ENCODE measurements at places on chromosomes 12 and 14.
A peak's percentile ranks its signal among the peaks of the same experiment; 100 is the strongest.

DNA sequence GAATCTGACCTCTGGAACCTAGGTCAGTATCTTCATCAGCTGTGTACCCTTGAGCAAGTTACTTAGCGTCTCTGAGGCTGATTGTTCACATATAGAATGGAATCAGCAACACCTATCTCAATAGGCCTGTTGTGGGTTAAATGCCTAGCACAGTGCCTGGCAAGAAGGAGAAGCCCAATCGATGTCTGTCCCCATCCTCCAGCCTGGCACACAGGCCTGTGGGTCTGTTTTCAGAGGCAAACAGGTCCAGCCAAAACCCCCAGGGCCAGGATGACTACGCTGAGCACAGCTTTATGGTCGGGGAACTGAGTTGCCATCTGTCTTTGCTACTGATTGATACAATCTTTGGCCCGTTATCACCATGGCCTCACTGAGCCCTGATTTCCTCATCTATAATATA, 89.2 kb downstream of the NUAK1 start:
- DNase-seq: no peak

- no peak for DNase-seq
Observed at GRCh38 chr12:85559127-85559526, 277.1 kb downstream of the RASSF9 start.

DNA sequence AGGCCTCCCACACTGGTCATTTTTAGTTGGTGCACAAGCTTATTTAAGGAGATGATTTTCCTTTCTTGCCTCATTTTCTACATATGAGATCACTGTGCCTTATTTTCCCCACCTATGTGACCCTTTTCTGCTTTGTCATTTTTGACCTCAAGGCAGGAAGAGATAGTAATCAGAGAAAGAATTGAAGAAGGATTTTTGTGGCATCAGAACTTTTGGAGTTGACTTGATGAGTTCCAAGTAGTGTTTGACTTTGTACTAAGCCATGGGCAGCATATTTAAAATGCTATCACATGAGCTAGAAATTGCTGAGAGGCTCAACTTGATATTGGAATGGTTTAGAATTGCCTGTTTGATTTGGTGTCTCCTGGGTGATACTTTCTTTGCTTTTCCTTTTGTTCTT, 440.8 kb downstream of the AEBP2 start:
- DNase-seq: no peak

DNA sequence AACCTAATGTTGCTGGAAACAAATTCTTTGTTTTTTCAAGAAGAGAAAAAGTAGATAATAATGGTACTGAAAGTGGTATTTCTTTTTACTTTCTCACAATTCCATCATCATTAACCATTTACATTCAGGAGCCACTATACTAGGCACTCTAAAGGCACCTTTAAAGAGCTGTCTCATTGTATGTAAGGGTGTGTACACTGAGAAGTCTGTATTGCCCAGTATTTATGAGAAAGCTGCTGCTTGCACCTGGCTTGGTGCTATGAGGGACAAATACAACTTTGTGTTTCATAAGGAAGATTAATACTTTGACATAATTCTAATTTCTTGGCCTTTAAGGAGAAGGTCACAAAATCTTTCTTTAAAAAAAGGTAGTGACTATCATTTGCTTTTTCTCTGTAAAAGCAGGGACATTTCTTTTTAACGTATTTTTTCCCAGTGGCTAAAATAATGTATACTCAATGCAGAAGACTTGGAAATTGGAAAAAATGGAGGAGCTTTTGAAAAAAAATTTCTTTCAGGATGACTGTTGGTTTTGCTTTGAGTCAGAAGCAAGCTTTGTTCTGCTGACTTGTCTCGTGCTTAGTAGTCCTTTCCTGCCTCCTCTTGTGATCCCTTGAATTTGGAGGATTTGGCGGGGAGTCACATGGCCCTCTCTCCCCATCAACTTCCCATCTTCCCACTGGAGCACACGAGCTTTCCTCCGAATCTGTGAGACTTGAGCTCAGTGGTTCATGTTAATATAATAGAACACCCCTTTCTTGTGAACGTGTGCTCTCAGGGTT, 50.1 kb downstream of the RASSF3 start:
- no peak for DNase-seq

GRCh38 chr12:81759190-81760051, at the start of gene PPFIA2:
TSS of gene PPFIA2 (minus strand) at chr12:81759350.
- no peak for DNase-seq

DNA sequence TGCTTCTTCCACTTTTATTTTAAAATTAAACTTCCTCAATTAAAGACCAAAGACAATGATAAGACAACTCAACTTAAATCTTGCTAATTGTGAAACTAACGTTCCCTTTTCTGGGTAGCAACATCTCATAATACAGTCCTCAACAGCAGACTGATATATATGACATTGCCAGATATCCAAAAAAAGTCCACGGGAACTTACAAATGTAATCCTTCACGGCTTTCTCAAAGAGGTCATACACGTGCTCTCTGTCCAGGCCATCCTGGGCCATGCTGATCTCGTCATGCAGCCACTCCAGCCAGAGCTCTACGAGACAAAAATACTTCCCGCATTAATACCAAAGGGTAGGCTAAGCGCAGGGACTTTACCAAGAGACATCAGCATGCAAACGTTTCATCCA, 13.3 kb downstream of the SART3 start:
- no peak for DNase-seq

DNA sequence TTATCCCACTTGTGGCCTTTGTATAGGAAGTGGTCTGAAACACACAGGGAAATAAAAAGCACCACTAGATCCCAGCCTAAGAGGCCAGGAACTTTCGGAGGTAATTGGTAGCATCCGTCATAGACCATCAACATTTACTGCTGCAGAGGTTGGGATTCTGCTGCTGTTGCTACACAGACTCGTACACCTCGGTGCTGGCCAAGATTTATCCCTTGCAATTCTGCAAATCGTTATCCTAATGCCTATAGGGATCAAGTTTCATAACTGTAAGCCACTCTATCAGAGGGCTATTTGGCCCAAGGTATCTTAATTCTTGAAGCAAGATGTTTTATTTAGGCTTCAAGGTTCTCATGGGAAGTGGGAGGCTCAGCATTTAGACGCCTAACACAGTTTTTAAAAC, 913.6 kb downstream of the GALC start:
- no peak for DNase-seq

DNA sequence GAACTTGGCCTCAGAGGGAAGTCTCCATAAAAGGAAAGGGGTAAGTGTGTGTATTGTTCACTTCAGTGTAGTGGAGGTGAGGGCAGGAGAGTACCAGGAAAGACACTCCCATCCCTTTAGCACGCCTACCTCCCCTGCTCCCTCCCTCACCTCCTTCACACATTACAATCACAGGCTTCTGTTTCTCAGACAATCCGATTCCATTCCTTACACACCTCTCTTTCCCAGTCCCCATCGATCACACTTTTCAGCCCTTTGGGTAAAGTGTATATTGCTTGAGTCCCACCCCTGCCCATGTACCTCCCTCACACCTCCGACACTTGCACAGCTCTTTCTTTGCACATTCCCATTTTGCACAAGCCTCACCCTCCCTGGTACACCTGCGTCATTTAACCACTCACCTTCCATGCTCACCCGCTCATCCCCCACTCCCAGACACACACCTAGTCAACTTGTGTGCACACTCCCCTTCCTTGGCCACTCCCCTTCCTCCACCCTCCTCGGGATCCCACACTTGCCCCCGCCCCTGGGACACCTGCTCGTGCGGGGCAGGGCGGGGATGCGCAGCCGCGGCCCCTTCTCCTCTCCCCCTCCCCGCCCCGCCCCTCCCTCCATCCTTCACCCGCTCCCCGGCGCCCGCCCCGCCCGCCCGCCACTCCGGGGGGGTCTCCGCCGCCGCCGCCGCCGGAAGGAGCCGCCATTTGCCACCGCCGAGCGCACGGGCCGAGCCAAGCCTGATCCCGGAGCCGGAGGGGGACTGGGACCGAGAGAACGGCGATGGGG, at the start of gene MARCHF9:
TSS of gene MARCHF9 (plus strand) at position 693 of the 783 bp plus-strand sequence. CDS start 426 bp downstream, outside the sequence.
- DNase-seq: peak; percentile 56

GRCh38 chr14:100405760-100406455, 82.8 kb downstream of the SLC25A47 start:
- DNase-seq: no peak

DNA sequence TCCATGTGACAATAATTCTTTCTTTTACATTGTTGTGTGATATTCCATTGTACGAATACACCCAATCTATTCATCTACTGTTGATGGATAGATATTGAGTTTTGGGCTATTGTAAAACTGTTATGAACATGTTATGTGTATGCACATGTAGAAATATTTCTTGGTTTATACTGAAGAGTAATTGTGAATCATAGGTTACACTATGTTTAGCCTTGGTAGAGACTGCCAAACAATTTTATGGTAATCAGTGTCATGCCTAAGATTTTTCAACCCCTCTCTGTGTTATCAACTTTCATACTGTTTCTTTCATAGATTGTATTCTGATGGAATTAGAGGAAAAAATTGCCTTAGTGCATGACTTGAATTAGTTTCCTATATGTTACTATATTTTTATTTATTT, 39.5 kb downstream of the FRMD6 start:
- DNase-seq: no peak

DNA sequence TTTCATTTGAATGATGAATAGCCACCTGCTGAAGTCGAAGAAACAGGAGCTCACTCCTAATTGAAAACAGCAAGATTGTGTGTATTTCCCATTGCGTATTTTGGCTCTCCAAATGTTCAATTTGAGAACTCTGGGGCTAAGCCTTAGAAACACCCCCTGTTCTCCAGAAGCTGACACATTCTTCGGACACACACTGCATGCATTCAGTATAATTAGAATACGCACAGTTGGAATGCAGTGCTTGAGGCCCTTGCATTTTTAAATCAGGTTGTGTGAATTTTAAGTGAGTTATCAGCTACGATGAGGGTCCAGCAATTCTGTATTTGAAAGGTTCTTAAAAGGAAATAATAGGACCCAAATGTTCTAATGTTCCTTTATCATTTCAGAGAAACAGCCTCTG, 103.8 kb downstream of the PRKD1 start:
- no peak for DNase-seq

DNA sequence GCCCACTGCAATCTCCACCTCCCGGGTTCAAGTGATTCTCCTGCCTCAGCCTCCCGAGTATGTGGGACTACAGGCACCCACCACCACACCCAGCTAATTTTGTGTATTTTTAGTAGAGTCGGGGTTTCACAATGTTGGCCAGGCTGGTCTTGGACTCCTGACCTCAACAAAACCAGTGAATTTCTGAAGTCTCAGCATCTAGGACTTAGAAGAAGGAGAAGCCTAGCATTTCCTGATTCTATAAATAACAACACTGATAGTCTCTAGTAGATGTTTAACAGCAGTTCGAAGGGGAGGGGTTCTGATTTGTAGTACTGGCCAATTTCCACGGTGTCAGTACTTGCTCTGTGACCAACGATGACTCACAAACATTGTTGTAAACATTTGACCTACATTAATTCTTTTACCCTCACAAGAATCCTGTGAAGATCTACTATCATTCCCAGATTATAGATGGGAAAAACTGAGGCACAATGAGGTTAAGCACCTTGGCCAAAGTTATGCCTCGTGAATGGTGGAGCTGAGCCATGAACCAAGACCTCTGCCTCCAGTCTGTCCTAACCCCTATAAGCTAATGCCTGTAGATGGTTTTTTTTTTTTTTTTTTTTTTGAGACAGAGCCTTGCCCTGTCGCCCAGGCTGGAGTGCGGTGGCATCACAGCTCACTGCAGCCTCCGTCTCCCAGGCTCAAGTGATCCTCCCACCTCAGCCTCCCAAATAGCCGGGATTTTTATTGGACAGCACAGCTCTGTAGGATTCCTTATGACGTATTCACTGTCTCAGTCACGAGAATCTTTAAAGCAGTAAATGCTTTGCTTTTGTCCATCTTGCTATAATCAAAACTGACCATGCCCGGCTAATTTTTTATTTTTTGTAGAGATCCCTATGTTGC, 5.2 kb downstream of the P2RX4 start:
- no peak for DNase-seq

DNA sequence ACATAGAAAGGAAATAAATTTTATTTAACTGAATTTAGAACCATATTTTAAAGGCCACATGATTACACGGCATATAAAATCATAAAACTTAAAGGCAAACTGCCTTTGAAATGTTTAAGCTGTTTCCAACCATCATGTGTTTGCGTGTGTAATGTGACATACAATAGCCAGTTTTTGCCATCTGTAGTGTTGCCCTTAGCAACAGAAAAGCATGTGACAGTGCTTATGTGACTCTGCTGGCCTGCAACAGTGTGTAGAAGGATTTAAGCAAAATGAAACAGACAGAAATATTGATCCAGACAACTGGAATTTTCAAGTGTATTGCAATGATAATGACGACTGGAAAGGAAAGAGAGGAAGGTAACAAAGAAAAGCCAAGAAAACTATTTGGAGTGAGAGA, 49.5 kb downstream of the TSPAN19 start:
- DNase-seq: no peak

GRCh38 chr14:89368490-89369477, 48.2 kb downstream of the FOXN3 start:
- no peak for DNase-seq

GRCh38 chr12:123971770-123972456, 718 bp downstream of the CCDC92 start:
- DNase-seq: peak; percentile 22

- no peak for DNase-seq
Observed at GRCh38 chr12:121799842-121800693, 3.7 kb upstream of the SETD1B start.

- no peak for DNase-seq
Observed at GRCh38 chr14:35050652-35051051, 4.6 kb downstream of the FAM177A1 start.

GRCh38 chr14:101716077-101716950, 45.2 kb upstream of the PPP2R5C start:
- DNase-seq: no peak

DNA sequence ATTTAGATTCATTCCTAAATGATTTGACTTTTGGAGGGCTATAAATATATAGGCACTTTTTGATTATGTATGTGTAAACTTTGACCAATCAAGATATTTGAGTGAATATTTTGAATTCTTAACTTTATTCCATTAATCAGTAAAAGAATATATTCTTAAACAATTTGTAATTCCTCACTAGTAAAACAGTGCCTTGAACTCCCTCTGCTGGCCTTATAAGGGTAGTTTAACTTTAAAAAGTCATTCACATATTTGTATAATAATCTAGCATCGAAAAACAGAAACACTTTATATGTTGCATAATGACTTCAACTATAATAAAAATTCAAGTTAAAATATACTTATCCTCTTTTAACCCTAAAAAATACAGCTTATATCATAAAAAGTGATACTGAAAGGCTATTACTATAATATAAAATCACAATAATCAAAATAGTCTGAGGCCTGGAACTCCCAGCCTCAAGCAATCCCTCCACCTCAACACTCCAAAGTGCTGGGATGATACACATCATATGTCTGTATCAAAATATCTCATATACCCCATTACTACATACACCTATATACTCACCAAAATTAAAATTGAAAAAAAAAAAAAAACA, 31.2 kb downstream of the CCDC59 start:
- DNase-seq: no peak

- no peak for DNase-seq
Observed at GRCh38 chr12:105409279-105409678, 78.8 kb downstream of the C12orf75 start.

DNA sequence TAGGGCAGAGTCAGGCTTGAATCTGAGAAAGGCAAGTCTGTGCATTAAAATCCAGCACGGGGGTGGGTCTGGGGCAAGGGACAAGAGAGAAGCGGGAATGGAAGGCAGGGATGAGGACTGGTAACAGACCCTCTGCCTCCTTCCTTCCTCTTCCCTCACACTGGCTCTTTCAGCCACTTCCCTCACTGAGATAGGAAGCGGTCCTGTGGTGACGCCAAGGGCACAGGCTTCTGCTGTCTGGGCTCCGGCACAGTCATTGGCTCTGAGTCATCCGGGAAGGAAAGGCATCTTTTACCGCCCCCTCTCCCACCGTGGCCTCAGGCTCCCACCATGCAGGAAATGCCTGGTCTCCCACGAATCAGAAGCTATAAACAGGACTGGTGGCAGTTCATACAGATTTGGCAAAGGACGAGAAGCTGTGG, 70.2 kb downstream of the ETV6 start:
- no peak for DNase-seq
